ENCODE measurements at places on chromosomes 5 and 9.

DNA sequence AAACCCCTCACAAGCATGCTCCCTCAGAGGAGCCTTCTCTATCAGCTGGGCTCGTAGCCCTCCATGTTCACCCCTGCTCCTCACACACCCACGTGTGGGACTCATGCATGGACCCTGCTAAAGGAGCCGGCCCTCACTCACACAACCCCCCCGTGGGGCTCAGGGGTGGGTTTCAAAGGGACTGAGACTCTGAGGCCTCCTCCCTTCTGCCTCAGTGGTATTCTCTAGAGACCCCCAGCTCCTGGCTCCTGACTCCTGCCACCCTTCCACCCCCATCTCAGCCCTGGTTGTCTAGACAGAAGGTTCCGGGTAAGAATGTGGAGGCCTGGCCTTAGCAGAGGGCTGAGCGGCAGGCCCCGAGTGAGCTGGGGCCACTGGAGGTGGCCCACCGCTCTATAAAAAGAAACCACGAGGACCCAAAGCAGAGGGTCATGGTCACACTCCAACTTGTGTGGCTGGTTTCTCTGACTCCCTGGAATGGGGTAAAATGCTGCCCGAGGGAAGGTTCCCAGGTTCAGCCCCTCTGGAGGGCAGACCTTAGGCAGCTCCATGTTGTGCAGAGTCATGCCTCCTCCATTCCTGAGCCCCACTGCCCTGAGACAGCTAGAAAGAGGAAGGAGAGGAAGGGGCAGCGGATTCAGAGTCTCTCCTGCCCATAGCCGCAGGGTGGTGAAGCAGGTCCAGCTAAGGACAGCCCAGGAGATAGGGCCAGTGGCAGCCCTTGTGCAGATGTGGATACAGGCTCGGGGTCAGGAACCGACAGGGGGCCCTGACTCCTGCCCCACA is 10.8 kb downstream of the SEPTIN8 start:
- DNase-seq, result no peak

- DNase-seq, result no peak
Observed at GRCh38 chr9:122619996-122620395, 5.5 kb downstream of the OR1Q1 start.

DNA sequence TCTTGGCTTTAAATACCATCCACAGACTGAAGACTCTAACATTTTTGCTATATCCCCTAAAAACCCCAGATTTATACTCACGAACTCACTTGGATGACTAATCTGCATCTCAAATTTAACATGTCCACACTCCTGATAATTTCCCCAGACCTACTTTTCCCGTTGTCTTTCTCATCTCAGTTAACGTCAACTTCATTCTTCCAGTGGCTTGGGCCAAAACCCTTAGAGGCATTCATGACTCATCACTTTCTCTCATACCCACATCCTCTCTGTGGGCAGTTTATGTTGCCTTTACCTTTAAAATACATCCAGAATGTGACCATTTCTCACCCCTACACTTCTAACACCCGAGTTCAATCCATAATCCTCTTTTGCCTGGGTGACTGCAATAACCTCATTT is 96.7 kb downstream of the EDIL3 start:
- peak; percentile 80 for DNase-seq

DNA sequence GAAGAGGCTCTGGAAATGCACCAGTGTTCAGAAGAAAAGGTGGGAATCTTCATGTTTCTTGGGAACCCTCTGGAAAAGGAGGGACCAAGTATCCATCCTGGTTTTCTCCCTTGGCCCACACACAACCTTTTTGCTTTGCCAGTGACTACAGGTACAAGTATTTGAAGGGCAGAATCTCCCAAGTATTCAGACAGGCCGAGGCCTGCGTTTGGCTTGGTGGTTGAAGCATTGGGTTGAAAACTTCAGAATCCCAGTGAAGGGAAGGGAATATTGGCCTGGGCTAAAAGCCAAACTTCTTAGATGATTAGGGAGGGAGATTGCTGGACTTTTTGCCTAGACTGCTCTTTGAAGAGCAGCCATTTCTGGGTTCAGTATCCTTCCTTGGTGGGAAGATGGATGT is 71.9 kb downstream of the UBAP1 start:
- no peak for DNase-seq

GRCh38 chr9:77750981-77751340 is 102.8 kb upstream of the GNA14 start:
- no peak for DNase-seq

DNA sequence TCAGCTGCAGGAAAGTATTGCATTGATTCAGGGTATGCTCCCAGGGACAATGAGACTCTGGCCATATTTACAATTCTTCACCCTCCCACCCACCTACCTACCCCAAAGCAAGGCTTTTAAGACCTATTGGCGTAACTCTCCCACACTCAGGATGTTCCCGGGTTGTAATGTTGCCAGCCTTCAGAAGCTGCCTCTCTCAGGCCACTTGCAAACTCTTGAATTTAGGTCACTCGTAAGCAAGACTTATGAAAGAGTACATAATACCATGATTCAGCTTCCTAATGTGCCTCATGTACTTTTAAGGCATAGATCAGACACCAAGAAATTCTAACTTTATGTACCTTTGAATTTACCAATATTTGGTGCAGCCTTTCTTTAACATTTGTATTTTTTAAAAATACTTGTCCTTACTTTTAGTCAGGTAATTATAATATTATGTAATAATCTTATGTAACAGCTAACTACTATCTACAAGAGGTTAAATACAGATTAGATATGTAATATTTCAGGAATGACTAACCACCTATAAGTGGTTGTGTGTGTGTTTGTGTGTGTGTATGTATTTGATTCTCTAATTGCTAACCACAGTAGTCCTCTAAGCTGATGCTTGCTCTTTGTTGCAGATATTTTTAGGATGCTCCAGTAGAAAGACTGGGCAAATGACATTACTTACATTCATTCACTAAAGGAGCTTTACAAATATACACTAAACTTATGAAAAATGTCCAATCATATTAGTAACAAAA is 630.5 kb upstream of the MEF2C start:
- no peak for DNase-seq

DNA sequence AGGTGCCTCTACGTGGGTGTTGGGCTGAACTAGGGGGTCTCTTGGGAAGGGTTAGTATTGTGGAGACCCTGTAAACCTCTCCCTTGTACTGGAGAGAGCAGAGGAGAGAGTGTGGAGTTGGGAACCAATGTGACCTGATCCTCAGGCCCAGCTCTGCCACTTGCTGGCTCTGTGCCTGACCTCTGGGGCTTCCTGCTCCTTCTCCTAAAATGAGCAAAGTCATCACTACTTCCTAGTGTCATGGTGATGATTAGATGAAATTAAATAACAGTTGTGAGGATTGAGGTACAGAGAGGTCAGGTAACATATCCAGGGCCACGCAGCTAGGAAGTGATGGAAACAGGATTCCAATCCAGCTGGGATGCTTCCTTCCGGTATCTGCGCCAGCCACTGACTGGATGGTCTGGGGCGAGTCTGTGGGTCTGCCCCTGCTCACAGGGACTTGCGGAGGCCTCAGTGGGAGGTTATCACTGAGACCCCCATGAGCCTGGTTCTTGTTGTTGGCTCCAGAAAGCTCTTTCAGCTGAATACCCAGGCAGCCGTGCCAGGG is 9.2 kb downstream of the GALNT10 start:
- no peak for DNase-seq

DNA sequence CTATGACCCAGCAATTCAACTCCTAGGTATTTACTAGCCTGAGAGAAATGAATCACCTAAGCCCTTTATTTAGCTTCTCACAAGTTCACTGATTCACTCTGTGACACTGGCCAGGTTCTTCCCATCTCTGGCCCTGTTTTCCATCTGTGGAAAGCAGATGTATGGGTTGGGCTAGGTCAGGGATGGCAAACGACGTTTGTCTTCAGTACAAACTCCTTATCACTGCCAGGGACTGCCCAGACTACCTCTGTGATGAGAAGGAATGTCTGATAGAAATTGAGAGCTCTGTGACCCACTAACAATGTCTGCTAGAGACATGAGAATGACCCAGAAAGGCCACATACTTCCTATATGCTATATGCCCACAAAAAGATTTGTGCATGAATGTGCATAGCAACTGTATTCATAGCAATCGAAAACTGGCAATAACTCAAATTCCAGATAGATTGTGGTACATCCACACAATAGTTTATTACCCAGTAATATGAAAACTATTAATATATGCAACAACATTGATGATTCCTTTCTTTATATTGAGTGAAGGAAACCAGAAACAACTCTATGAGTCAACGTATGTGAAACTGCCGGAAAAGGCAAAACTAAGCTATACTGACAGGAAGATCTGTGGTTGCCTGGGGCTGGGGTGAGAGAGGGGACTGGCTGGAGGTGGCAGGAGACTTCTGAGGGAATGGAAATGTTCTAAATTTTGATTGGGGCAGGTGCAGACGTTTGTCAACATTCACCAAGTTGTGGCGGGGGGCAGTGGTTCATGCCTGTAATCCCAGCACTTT is 32.0 kb upstream of the ADAM19 start:
- DNase-seq, result peak; percentile 44

DNA sequence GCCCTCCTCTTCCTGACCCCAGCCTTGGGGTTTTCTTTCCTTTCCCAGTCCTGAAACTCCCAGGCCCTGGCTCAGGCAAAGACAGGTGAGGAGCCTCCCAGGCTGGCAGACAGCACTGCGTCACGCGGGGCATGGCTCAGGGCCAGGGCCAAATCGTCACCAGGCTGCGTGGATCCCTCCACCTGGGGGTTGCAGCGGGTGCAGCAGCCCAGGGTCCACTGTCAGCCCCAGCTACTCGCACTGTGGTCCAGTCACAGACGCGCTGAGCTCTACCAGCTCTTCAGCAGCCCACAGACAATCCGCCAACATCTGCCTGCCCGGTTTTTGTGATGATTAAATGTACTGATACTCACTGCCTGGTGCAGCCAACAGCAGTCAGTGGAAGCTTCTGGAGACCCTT is 12.1 kb downstream of the FAM78A start:
- DNase-seq, result no peak

DNA sequence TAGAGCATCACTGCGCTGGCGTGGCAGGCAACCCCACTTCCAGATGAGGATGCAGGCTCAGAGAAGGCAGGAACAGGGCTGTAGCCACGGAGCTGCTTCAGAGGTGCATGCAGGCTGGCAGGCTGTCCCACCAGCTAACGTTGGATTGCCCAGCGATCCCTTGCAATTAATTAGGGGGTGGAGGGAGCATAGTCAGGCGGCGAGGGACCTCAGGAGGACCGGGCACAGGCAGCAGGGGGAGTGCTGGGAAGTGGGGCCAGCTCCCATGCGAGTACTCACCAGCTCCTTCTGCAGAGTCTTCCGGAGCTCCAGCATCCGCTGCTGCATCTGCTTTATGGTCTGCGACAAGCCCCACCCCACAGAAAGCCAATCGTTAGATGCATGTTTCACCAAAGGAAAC is 20.3 kb downstream of the ARPC5L start:
- DNase-seq, result no peak

DNA sequence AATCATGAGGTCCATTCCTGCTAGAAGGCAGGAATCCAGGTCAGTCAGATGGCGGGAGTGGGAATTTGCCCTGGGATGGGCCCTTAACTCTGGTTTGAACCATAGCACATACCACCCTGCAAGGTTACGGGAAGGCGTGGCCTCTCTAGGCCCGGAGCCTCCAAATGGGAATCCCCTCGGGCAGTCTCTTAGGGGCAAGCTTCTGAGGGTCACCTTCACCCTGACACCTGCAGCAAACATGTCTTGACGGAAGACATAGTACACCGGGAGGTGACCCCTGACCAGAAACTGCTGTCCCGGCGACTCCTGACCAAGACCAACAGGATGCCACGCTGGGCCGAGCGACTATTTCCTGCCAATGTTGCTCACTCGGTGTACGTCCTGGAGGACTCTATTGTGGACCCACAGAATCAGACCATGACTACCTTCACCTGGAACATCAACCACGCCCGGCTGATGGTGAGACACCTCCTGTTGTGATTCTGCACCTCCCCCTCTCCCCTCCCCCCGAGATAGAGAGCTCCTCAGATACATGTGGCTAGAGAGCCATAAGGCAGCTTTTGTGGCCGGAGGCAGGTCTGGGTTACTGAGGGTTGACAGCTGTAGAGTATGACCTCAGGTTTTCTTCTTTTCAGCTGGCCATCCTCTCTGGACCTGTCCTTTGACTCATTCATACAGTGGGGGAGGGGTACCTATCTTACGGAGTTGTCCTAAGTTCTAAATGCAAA is 957 bp downstream of the PRELID1 start:
- no peak for DNase-seq

- no peak for DNase-seq
Observed at GRCh38 chr9:75200892-75201470, 112.7 kb downstream of the OSTF1 start.

DNA sequence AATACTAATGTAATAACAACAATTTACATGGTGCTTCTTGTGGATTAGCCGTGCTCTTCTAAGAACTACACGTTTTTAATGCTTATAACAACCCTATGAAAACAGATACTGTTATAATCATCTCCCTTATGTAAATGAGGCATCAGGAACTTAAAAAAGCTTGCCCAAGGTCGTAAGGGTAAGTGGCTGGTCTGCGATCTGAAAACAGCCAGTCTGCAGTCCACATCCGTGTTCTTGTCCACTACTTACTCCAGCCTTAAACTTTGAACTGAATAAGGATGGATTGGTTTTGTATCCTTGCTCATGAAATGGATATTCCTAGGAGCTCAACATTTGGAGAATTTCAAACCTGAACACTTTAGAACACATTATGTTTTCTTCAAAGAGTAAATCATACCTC is 26.7 kb downstream of the PAM start:
- DNase-seq, result no peak

- DNase-seq, result no peak
Observed at GRCh38 chr5:40654377-40654991, 25.2 kb upstream of the PTGER4 start.

- no peak for DNase-seq
Observed at GRCh38 chr9:92639791-92640271, 30.1 kb downstream of the IPPK start.

DNA sequence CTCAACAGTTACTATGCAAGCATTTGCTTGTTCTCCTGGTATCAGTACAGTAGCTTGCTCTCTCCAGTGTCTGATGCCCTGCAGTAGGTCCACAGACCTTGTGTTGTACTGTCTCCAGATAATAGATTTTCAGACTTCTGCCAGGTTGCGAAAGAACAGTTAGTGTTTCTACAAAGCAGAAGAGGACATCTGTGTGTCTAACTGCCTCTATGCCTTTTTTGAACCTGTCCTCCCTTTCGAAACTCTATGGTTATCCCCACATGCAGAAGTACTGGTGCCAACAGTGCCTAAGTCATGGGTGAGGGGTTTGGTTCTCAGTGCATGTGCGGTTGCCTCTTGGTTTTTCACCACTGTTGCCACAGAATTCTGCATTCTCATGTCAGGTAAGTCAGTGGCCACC is 45.9 kb downstream of the KCNN2 start:
- DNase-seq, result no peak

GRCh38 chr9:137694962-137695875 is 76.4 kb downstream of the EHMT1 start:
- DNase-seq, result no peak

All from AG04449 (cell line).